ENCODE measurements at places on chromosomes 6 and 20.
A peak's percentile ranks its signal among the peaks of the same experiment; 100 is the strongest.

- no peak for DNase-seq
These were observed 11.0 kb downstream of the BTNL2 start for GRCh38 chr6:32396028-32396427.

DNA sequence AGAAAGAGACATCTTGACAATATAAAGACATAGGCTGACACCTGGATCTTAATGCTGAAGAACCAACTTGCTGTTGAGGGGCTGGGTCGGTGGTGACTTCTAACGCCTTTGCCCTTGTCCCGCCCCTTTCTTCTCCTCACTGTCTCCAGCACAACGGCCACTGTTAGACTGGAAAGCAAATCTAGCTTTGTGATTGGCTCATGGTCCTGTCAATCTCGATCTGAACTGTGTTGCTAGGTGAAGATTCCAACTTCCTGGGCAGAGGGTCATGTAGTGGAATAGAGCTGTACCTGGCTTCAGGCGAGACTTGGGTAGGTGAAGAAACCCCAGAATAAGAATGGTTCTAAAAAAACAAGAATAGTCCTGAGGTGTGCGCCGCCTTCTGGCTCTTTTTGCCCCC lies at the start of gene PGK2:
TSS of gene PGK2 (minus strand) at position 110 of the 400 bp plus-strand sequence. CDS start at position 12, 98 bp downstream.
- DNase-seq: no peak

DNA sequence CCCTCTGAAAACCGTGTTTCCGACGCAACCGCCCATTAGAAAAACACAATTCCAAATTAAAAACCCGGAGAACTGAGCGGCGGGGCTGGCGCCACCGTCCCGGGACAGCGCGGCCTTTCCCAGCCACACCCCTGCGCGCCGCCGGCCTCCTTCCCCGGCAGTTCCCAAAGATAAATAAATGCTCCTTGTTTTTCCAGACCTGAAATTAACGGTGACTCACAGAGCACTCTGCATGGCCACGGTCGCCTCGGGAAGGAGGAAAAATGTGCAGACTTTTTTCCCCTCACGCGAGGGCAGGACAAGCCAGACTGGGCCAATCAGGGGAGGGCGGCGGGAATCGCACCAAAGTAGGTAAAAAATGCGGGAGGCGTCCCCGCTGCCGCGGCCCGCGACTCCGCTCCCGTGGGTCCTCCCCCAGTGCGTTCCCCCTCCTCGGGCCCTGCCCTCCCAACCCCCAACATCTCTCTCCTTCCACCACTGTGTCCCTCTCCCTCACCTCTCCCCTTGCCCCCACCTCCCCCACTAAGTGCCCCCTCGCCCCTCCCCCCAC lies 828 bp upstream of the DSTN start:
- peak; percentile 76 for DNase-seq

- no peak for DNase-seq
These were observed 142.3 kb upstream of the NRSN1 start for GRCh38 chr6:23983735-23984134.

- DNase-seq: no peak
These were observed 26.0 kb downstream of the SDCBP2 start for GRCh38 chr20:1302685-1303541.

DNA sequence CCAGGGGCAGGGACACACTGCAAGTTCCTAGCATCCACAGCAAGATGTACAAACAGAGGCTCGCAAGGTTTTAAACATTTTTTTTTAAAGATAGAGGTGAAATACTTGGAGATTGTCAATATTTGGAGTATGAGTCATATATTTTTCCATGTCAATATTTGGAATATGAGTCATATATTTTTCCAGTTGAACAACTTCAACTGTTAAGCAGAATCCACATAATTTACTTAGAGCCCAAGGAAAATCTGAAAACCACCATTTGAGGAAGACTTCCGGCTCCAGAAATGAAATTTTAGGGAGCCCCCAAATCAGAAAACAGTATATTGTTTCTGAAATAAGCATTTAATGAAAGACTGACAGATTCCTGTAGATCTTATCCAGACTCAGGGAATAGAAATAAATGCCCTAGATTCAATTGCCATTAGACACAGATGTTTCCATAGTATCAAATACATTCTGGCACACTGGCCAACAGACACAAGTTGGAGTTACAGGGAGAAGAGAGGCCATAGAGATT lies 51.6 kb upstream of the FAM184A start:
- DNase-seq: no peak

GRCh38 chr6:56372406-56372995 lies 125.1 kb upstream of the COL21A1 start:
- no peak for DNase-seq

GRCh38 chr6:128415387-128415786 lies 105.0 kb downstream of the PTPRK start:
- no peak for DNase-seq

GRCh38 chr6:168956884-168957730 lies 296.5 kb downstream of the THBS2 start:
- DNase-seq: peak; percentile 68

- DNase-seq: no peak
These were observed 158.0 kb downstream of the UTRN start for GRCh38 chr6:144443157-144443556.

DNA sequence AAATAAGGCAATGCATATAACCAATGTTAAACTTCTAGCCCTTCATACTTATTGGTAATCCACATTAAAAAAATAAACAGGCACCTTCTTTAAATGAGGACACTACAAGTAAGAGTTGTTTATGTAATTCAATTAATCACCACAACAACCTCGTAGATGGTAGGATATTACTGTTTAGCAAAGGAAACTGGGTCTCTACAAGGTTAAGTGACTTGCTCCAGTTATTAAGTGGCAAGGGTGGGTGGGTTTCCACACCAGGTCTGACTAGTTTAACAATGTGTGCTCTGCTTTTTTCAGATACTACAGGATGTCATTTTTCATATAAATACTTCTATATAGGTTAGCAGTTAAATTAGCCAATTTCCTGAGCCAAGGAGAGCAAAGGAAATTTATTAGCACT lies 129.1 kb downstream of the MAN1A1 start:
- no peak for DNase-seq

GRCh38 chr6:6803180-6803977 lies 214.9 kb downstream of the LY86 start:
- DNase-seq: no peak

DNA sequence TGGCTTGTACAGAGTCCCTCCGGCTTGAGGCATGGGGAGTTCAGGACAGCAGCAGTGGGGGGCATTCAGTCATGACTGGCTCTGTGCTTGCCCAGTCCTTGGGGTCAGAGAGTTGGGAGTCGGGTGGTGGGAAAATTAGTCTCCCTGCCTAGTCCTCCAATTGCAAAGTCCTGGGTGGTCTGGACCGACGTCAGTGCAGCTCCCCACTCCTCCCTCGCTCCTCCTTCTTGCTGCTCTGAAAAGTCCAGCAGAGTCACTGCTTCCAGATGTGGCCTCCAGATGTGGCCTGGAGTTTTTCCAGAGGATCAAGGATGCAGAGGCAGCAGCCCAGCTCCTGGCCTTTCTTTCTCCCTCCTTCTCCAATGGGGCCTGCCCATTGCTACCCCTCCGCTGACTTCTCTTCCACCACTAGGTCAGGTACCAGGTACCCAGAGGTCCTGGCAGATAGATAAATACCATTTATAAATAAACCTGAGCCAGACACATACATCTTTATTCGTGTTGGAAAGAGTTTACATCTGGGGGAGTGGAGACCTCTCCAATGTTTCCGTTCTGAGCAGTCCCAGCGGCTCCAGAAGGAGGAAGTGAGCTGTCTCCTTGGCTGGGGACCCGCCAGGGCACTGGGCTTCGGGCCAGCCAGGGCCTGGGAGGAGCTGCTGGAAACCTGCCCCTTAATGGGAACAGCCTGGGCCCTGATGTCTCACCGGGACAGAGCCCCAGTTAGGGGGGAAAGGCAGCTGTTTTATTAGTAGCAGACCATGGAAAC lies 49.0 kb upstream of the RNF24 start:
- DNase-seq: peak; percentile 70

GRCh38 chr6:84280030-84280429 lies 52.6 kb upstream of the CEP162 start:
- DNase-seq: no peak

- DNase-seq: no peak
These were observed 1.4 kb upstream of the RRBP1 start for GRCh38 chr20:17683218-17684076.

DNA sequence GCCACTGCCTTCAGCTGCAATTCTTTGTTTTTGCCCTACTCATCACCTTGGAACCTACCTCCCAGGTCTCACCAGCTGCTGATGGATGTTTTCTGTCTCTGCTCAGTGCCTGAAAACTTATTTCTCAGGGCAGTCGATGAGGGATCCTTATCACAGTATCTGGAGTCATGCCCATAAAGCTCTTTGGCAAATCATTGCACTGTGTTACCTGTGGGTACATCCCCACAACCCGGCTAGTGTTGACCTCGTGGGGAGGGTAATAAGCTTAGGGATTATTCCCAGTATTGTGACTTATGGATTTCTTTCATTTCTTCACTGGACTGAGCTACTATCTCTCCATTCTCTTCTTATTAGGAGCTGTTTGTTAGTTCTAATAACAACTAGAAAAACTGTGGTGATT lies 91.7 kb downstream of the ELOVL5 start:
- no peak for DNase-seq

DNA sequence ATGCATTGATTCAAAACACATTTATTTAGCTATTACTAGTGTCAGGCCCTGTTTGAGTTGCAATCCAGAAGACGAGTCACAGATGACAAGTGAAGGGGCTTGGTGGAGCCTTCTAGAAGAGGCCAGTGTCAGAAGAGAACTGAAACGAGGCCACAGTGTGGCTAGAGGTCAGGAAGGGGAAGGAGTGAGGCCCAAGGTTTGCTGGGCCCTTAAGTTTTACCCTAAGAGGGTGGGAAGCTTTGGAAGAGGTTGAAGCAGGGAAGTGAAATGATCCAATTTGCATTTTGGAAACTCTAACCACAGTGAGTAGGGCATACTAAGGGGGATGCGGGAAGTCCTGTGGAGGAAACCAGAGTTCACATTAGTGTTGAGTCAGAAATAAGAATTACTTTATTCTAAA lies 25.0 kb downstream of the TTK start:
- no peak for DNase-seq

DNA sequence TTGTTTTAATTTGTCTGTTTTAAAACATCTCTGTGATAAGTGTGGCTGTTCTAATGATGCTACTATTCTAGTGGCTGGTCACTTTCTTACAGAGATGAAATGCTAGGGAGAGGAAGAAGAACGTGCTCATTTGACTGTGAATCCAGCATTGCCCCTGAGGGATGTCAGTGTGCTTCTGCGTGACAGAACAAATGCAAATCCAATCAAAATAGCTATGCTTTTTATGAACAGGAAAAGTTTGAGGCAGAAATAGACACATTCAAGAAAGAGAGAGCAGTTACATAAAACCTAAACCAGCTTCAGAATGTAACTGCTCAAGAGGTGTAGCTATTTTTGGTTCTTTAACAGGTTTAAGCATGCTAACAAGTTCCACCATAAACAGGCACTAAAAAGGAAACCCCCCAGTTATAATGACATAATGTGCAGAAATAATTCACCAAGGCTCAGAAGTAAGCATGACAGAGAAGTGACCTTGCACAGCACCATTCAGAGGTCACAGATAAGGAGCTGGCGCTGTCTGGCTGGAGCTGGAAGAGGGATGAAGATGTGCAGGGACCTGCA lies 385.3 kb downstream of the EPM2A start:
- DNase-seq: no peak

GRCh38 chr6:55474382-55474781 lies 104.6 kb downstream of the HMGCLL1 start:
- no peak for DNase-seq

DNA sequence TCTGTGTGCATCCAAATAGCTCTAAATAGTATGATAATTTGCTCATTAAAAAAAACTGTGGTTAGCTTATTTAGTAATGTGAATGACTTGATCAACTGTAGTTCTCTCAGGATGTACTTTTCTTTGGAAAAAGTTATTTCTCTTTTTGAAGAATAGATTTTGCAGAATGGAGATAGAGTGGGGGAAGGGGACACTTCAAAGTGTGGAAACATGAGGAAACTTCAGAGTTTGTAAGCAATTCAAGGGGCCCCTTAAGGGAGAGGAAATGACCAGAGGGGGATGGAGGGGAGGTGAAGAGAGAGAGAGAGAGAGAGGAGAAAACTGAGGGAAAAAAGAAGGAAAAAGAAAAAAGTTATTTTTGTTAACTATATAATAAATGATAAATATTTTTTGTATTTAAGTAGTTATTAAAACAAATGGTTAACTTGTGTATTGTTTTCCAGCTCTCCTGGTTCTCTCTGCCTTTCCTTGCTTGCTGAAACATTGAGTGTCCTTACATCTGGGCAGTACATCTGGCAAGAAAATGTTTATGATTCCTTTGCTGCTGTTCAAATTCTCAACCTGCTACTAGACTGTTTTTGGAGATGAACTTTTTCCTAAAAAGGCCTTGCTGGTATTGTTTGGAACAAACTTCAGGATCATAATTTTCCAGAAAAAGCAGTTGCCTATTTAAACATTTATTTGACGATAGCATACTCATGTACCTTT lies 497.5 kb upstream of the CITED2 start:
- no peak for DNase-seq

DNA sequence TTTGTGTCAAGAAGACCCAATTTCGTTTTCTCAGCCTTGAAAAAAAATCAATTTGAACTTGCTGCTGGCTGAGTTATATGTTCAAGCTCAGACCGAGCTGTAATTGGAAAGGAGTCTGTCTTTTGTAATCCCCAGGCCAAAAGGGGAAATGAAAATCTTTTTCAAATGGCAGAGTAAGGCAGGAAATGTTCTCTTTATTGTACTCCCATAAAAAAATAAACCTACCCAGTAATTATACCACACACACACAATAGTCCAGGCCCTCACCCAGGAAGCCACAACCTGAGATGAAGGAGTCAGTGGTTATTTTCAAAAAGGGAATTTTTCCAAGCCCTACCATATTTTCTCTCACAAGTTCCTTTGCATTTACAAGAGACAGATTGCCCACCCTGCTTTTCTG lies 45.3 kb downstream of the CLIC5 start:
- DNase-seq: no peak

DNA sequence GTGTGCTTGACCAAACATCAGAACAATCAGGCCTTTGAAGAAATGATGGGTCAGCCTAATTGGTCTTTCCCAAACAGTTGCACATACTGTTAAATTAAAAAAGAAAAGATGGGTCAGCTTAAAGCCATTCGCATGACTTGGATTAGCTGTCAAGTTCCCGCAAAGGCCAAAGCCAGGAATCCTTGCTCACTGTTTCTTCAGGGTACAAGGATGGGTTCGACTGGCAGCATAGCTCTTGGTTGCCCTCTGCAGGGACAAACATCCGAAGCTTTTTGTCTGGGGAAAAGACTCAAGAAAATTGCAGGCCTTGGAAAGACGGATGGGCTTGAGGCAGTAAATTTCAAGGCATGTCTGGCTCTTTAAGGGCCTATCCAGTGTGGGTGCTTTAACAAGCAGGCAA lies 168.0 kb downstream of the HDGFL1 start:
- peak; percentile 8 for DNase-seq

DNA sequence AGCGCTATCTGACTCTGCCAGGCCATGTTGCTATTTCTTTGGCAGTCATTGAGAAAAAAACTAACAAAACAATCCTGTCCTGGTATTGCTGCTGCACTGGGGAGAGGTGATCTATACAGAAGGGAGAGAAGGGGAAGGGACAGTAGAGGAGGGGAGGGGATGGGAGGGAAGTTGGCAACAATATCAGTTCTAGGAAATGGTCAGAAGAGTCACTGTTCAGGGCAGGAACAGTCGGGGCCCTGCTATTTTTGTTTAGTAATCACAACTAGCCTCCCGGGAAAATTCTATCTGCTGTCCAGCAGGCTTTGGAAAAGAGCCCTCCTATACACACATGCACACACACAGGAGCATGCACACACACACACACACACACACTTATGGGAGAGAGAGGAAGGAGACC lies 142.3 kb upstream of the CARMIL1 start:
- DNase-seq: no peak
